ENCODE measurements at places on chromosomes 4 and X.
A peak's percentile ranks its signal among the peaks of the same experiment; 100 is the strongest.

DNA sequence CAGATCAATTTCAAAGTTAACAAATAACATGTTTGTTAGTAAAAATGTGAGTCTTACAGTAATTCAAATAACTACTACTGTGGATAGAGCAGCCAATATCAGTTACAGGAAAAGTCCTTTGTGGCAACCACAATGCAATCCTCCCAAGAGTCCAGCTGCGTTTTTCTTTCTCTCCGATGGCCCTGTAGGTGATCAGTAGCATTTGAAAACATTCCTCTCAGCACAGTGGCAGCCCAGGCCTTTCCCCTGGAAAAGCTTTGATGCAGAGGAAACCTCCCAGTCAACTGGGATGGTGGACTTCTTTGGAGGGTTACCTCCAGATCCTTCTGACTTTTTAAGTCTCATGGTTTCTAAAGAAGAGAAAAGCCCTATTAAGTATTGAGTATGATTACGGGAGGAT is 18.0 kb upstream of the PDZD4 start:
- no peak for DNase-seq

DNA sequence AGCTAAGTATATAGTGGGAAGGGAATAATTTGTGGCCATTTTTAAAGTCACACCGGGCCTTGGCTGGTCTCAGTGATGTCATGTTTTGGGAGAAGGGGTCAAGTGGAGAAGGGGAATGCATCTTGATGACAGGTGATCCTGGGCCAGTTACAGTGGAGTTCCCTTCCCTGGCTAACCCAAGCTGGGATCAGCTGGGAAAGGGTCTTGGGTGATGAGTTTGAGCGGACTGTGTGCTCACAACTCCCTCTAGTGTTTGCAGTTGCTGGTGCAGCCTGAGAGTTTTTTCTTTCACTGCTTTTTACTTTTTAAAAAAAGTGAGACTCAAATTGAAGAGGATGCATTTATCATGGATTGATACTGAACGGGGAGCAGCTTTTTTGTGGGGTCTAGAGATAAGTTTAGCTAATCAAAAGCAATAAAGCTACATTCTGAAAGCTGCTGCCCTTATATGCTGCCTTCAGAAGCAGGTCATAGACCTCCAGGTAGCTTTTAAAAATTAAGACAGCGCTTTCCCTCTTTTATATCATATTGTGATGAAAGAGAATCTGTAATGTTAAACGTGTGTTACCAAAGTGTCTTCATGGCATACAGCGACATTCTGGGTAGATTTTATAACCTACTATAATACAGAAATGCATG is 164.7 kb downstream of the DCLK2 start:
- no peak for DNase-seq

- no peak for DNase-seq
These were observed 2.0 kb upstream of the FATE1 start for GRCh38 chrX:151713849-151714248.

DNA sequence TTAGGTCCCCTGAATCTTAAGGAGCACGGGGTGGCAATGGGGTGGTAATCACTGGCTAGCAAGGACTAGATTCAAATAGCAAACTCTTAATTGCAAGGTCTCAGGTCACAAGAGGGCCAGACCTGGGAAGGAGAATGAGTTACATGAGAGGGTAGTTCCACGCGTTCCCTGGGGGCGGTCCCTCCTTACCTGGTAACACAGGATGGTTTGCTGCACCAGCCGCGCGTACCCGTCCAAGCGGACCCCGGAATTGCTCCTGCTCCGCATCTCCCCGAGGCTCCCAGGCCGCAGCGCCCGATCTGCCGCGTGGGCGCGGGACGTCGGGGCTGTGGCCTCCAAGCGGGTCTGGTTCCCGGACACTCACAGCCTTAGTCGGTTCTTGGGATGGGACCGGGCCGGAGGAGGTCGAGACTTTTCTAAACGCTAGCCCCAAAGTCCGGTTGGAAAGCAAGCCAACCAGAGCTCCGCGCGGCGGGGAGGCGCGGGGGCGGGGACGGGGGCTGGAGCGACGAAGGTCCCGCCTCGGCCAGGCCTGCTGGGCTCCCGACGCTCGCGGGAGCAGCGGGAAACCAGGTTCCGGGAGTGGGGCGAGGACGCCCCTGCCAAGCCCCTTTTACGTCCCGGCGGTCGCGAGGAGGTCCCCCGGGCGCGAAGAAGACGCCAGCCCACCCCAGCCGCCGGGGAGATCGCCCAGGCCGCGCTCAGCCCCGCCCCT is at the start of gene PHKA2:
Gene PHKA2, minus strand, starts transcription at position 449 of the 715 bp plus-strand sequence. Its CDS starts 182 bp downstream, at position 267.
- peak; percentile 4 for DNase-seq

DNA sequence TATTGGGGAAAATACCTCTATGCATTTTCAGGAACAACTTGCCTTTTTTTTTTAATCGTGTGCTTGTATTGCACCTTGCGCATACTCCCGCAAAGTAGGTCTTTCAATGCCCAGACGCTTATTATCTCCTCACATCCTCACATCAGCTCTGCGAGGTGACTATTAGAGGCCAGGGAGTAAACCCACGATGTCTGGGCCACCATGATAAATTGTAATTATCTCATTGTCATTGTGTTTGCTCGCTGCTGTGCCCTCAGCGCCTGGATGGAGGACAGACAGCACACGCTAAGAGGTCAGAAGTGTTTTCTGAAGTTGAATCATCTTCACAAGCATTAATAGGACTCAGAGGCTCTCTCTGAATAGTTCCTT is 1.0 kb upstream of the RELL1 start:
- no peak for DNase-seq

- DNase-seq, result no peak
These were observed 270.5 kb upstream of the GPC4 start for GRCh38 chrX:133685822-133686221.

DNA sequence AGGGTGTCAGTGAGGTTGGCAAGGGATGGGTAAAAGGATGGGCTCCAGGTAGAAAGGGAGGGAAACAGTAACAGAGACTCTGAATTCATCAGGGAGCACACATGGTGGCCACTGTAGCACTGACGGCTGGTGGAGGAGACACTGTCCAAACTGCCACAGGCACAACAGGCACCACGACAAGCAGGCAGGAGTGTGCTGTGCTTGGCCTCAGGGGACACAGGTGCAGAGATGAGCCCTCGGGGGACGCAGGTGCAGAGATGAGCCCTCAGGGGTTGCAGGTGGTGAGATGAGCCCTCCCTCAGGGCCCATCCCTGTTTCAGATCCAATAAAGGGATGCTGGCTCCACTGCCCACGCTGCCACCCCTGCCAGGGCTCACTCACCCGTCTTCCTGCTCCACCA is 7.6 kb downstream of the PDE6B start:
- no peak for DNase-seq

DNA sequence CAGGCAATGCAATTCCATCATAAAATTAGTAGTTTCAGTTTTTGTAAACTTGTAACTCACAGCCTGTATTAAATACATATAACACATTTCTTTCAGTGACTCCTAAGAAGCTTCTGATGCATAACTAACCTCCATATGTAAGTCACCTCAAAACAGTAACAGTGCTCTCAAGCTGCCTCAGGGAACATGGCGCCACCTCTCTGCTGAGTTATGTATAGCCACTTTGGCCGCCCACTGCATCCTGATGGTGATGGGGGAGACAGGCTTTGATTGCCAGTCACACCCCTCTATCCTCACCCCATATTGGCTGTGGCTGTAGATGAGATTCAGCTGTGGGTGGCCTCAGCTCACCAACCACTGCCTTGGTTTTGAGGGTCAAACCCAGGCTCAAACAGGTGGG is 54.3 kb downstream of the LRBA start:
- peak; percentile 69 for DNase-seq

- no peak for DNase-seq
These were observed 7.4 kb downstream of the SLC9B1 start for GRCh38 chr4:103012060-103012459.

GRCh38 chr4:80253510-80253909 is 13.0 kb upstream of the FGF5 start:
- no peak for DNase-seq

- DNase-seq, result peak; percentile 65
These were observed 70.7 kb upstream of the PPP3CA start for GRCh38 chr4:101418055-101418454.

GRCh38 chrX:12245650-12246645 is 107.7 kb downstream of the FRMPD4 start:
- DNase-seq, result no peak

GRCh38 chr4:169723207-169723965 is 34.4 kb downstream of the HPF1 start:
- DNase-seq, result no peak

- DNase-seq, result no peak
These were observed 370.6 kb downstream of the MAGEB5 start for GRCh38 chrX:26586570-26586969.

Measured in stimulated activated CD4-positive, alpha-beta T cell treated with anti-CD3 and anti-CD28 coated beads, Interleukin-1b, Interleukin-23, amount 100 ng/mL, for 48 hours (primary cell).